ENCODE measurements at places on chromosomes 4 and X.

DNA sequence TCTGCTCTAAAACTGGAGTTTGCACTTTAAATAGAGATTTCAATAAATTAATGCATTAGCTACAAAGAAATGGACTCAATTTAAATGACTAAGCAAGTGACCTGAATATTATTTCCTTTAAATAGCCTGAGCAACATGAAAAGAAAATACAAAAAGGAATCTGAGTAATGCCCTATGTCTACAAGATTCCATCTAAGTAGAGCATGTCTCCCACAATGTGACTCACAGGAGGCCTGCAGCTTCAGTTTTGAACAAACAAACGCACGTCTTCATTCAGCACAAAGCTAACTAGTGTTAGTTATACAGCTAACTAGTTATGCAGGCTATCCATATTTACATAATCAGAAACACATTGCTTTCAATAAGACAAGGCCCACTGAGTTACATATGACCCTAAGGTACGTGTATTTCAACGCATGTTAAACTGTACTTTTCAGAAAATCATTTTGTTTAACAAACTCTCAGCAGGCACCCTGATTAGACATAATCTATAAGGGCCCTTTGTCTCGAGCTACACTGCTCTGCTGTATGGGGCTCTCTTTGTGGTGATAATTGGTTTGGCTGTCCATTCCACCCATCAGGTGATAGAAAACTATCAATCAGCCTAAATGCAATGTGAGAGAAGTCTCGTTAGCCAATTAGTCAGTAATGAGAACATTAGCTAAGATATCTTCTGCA is 116.5 kb downstream of the MAML3 start:
- DNase-seq, result no peak

DNA sequence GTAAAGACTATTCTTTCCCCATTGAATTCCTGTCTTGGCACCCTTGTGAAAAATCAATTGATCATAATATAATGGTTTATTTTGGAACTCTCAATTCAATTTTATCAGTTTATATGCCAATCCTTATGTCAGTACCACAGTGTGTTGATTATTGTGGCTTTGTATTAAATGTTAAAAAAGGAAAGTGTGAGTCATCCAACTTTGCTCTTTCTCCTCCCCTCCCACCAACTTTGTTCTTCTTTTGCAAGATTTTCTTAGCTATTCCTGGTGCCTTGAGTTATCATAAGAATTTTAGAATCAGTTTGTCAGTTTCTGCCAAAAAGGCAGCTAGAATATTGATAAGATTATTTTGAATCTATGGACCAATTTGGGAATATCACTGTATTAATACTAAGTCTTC is 11.2 kb upstream of the RNF175 start:
- no peak for DNase-seq

DNA sequence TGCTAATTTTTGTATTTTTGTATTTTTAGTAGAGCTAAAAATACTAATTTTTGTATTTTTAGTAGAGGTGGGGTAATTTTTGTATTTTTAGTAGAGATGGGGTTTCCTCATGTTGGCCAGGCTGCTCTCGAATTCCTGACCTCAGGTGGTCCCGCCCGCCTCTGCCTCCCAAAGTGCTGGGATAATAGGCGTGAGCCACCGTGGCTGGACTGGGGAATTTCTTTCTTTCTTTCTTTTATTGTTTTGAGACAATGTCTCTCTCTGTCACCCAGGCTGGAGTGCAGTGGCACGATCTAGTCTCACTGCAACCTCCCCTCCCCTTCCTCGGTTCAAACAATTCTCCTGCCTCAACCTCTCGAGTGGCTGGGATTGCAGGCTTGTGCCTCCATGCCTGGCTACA is 83.0 kb downstream of the FAM193A start:
- no peak for DNase-seq

- no peak for DNase-seq
These were observed 516.5 kb upstream of the CNKSR2 start for GRCh38 chrX:20857746-20858145.

DNA sequence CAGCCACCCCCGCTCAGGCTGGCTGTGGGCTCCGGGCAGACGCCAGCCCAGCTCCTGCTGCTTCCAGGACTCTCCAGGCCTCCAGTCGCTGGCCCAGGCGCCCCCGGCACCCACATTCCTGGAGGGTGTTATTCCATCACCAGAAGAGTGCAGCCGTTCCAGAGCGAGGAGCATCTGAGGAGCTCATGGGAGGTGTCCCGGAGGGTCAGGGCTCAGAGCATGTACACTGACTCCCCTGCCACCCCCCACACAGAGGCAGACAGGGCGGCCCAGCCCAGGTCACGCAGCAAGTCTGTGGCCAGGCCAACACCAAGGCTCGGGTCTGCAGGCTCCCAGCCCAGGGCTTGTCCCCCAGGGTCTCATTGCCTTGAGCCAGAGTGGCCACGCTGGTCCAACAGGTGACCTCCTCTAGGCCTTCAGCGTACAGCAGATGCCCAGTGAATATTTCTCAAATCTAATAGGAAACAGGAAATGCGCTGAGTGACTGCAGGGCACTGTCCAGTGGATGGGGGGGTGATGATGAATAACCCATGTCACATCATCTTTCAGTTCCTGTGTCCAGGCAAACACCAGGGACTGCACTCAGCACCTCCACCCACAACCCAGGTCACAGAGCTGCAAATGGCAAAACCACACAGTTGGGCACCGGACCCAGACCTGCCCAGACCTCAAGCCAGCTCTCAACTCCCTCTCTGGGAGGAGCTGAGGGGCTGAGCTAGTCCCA is 37.2 kb downstream of the ABLIM2 start:
- no peak for DNase-seq

DNA sequence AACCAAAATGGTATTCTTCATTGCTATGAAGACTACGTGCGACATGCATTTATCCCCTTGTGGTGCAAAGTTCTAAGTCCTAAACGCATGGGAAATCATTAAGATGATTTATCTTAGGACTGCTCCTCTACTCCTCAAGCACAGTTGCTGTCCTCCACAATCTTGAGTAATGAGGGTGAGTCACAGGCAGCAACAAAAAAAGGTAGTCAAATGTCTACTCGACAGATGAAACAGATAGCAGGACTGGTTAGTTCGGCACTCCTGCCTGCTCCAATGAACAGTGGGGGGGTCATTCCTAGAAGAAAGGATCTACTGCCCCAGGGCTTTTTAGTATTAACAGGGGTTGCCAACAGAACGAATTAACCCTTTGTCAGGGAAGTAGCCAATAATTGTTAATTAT is 233.7 kb upstream of the FGF13 start:
- no peak for DNase-seq

DNA sequence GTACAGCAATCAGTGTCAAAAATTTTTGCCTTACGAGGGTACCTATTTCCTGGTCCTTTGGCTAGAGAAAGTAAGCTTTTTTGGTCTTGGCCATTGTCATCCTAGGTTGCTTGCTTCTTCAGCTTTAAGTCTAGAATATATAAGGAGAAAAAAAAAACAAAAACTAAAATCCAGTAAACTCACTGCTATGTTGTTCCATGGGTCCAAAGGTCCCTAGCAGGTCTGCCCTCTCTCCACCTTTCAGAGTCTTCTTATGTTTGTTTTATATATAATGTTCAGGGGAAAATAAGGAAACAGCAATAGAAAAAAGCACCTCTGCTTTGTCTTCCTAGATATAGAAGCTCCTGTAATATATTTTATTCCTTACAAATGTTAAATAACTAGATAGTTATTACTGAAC is 18.1 kb upstream of the BMP2K start:
- no peak for DNase-seq

GRCh38 chrX:84441143-84441542 is 61.1 kb downstream of the HDX start:
- no peak for DNase-seq

- DNase-seq, result no peak
These were observed 9.4 kb upstream of the RPGR start for GRCh38 chrX:38336538-38337240.

GRCh38 chr4:21469438-21470300 is 478.9 kb downstream of the KCNIP4 start:
- no peak for DNase-seq

All from activated T-cell treated with anti-CD3 and anti-CD28 coated beads, Interleukin-2, amount 50 U/mL, for 72 hours (primary cell).